ENCODE measurements at places on chromosomes 1 and 21.

- no peak for DNase-seq
Measured at GRCh38 chr1:59020151-59020997, 236.5 kb upstream of the JUN start.

GRCh38 chr1:7515175-7515574 is 255.9 kb upstream of the VAMP3 start:
- no peak for DNase-seq

- DNase-seq: no peak
Measured at GRCh38 chr1:20958430-20958829, 171.3 kb upstream of the HP1BP3 start.

- DNase-seq: no peak
Measured at GRCh38 chr21:42413500-42413899, 9.8 kb downstream of the UBASH3A start.

DNA sequence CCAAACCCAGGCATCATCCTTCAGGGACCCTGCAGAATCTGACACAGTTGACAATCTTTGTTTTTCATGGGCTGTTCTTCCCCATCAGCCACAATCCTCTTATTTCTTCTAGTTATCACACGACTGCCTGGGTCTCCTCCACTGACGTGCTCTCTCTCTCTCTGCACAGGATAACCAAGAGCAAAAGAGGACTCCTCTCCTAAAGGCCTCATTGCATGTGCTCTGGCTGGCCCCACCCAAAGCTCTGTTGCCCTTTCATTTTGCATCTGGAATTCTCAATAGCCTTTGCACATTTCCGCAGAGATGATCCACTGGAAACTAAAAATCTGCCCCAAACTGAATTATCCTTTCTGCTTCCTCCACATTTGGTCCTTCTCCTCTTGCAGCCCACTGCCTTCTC is 58.5 kb downstream of the KANK4 start:
- no peak for DNase-seq

- DNase-seq: no peak
Measured at GRCh38 chr1:194917769-194918168, 1690.5 kb downstream of the KCNT2 start.

- DNase-seq: no peak
Measured at GRCh38 chr1:7378346-7379130, 392.6 kb upstream of the VAMP3 start.

DNA sequence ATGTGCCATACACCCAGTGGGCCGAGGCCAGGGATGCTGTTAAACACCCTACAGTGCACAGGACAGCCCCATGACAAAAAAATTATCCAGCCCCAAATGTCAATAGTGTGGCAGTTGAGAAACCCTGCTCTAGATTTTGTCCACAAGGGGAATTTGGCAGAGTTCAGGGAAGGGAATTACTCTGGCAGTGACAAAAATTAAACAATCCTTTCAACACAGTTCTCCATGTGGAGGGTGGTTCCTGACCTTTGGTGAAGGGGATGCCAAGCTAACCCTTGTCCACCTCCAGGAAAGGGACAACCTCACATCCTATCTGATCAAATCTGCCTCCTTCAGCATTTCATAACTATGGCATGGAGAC is 28.4 kb upstream of the CD84 start:
- no peak for DNase-seq

DNA sequence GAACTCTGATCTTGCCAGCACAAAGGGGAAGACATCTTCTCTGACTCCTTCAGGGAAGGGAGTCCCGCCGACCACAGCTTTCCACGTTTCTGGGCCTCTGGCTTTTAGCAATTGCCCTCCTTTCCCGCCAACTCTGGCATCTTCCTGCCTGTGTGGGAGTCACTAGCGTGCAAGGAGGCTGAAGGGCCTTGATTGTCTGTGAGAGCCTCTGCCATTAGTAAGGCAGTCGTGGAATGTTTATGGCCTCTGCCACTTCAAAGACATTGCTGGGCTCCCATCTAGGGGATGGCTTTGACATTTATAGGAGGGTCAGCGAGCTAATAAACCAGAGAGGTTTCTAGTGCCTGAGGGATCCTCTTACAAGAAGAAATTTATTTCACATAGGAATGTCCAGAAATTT is 14.3 kb upstream of the PROK1 start:
- no peak for DNase-seq

DNA sequence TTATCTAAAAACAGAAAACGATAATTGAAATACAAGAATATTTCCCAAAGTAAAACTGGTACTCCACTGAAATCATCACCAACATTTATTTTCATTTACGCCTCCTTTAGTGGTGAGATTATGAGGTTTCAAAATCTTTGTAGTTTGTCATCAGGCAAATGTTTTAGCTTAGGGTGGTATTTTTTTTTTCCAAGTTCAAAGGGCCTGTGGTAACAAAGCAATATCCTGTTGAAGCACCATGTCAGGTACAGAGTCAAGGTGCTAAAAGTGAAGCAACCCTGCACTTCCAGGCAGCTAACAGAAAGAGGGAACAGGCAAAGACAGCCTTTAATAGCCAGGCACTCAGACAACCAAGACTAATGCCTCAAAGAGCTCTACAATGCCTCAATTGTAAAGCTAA is 89.2 kb downstream of the JAK1 start:
- DNase-seq: no peak

DNA sequence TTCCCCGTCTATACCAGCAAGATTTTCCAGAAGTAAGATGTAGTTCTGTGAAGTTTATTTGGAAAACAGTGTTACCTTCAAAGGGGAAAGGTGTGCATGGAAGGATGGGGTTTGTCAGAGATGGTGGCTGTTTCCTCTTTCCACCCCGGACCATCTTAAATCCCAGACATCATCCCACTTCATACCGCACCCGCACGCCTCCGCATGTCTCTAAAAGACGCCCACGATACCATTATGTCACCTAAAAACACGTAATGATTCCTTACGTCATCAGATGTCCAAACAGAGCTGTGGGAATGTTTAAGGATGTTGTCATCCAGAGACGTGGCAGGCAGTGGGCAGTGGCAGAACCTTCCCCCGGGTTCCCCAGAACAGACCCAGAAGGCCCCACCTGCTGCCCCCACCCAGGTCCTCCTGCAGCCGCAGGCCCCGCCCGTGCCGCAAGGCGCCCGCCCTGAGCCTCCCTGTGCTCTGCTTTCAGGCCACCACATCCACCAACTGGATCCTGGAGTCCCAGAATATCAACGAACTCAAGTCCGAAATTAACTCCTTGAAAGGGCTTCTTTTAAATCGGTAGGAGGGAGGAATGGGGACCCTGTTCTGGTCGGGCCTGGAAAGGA is 152.2 kb downstream of the PEX14 start:
- no peak for DNase-seq

Measured in sciatic nerve (tissue), 2 donors.